ENCODE measurements at places on chromosomes 4 and X.
A peak's percentile ranks its signal among the peaks of the same experiment; 100 is the strongest.

DNA sequence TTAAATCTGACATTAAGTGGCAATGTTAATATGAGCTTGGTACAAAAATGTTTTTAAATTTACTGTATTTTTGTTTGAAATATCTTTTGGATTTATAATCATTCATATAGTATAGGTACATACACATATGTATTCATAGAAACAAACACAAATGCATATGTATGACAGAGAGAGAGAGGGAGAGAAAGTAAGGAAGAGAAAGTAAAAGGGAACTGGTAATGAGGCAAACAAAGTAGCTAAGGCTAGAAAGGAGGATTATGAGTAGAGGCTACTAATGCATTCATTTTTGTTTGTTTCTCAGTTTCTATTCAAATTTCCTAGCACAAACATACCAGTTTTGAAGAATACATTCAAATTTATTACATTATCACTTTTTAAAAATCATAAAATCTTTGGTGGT, 132.4 kb downstream of the GLRA3 start:
- no peak for DNase-seq

GRCh38 chr4:40890764-40891163, 141.0 kb downstream of the NSUN7 start:
- no peak for DNase-seq

DNA sequence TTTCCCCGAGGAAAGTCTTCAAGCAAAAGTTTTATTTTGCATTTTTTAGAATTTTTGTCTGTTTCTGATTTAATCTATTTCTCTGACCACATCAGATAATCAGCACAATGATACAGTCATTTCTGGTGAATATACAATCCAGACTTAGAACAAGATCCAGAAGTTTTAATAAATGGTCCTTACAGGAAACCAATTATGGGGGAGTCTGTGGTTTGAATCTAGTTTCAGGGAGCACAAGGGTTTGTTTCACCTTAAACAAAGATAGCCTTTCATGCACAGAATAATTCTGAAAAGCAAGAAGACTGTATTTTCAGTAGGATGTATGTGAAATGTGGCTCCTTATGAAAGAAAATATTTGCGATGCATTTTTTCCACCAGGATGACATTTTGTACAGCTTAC, 158.5 kb upstream of the ARSJ start:
- no peak for DNase-seq

GRCh38 chrX:66677430-66677829, 38.6 kb upstream of the EDA2R start:
- DNase-seq, result no peak

- DNase-seq, result peak; percentile 9
Measured at GRCh38 chr4:164771088-164771487, 17.2 kb downstream of the SMIM31 start.

DNA sequence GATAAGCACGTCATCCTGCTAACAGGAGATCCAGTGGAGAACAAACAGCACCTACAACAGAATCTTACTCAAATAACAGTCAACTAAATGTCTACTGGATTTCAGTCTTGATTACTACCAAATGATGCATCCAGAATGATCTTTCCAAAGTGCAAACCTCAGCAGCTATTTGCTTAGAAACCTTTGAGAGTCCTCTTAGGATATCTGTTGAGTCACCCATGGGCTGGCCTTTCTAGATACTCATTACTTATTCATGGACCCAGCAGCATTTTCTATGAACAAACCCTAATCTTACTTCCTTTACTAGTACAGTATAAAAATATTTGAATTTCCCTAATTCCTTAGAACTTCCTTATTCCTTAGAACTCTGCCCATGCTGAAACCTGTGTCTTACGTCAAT, 118.5 kb upstream of the PABPC4L start:
- no peak for DNase-seq

DNA sequence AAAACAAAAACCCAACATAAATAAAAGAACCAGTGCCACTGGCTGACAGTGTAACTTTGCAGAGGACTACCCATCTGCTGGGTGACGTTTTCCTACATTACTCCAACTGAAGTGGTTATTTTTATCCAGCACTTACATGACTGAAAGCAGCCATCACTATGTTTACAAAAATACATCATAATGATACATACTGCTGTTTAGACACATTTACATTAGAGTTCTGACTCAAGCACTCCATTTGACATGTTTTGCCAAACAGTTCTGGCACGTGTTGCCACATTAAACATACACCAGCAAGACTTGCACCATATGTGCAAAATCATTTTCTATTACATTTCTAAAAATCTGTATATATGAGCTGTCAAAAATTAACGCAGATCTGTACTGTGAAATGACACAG, 39.6 kb downstream of the BEND4 start:
- no peak for DNase-seq

GRCh38 chr4:100820249-100820648, 302.4 kb upstream of the EMCN start:
- DNase-seq, result no peak

GRCh38 chr4:139642364-139642763, 23.3 kb upstream of the MGST2 start:
- no peak for DNase-seq

DNA sequence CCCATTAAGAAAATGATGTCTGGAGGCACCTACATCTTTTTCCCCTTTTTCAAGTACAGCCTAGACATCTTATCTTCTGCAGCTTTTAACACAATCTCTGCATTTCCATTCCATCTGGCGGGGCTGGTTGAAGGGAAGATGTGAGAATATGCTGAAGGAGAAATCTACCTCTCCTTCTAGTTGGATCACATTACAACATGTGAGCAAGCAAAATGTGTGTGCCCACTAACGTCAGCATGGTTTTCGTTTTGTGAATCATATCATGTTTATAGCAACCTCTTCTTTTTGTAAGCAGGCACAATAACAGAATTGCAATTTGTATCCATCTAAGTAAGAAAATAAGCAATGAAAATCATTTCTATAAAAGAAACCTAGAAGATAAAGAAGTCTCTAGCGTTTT, 28.9 kb upstream of the MID1 start:
- DNase-seq, result no peak

DNA sequence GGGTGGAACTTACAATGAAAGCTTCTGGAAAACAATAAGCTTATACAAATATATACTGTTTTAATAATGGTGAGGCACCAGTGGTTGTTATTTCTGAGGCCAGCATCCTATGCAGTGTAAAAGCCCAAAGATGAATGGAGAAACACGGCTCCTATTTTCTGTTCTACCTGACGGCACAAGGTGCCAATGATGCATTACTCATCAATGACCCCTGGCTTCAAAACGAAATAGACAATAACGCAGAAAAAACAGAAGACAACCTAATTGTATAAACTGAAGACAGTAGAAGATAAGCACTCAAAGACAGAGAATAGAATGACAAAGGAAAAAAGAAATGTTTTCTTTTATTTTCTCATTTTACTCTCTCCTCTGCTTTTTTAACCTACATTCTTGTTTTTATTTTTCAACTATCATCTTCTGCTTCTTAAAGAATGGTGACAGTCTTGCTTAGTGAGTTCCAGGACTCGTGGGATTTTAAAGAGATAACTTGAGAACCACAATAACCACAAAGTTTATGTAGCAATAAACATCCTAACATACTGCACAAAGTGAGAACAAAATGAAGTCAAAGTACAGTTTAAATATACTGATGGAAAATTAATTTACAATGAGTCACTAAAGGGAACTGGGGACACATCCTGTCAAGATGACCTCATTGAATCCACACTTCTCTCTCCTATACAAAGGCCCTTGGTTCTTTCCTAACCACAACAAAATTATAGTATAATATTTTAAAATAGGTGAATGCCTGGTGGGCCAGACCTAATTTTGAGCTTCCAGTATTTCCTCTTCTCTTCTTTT, 169.8 kb downstream of the BTC start:
- peak; percentile 17 for DNase-seq

GRCh38 chr4:167052631-167053091, 181.6 kb downstream of the SPOCK3 start:
- peak; percentile 1 for DNase-seq

DNA sequence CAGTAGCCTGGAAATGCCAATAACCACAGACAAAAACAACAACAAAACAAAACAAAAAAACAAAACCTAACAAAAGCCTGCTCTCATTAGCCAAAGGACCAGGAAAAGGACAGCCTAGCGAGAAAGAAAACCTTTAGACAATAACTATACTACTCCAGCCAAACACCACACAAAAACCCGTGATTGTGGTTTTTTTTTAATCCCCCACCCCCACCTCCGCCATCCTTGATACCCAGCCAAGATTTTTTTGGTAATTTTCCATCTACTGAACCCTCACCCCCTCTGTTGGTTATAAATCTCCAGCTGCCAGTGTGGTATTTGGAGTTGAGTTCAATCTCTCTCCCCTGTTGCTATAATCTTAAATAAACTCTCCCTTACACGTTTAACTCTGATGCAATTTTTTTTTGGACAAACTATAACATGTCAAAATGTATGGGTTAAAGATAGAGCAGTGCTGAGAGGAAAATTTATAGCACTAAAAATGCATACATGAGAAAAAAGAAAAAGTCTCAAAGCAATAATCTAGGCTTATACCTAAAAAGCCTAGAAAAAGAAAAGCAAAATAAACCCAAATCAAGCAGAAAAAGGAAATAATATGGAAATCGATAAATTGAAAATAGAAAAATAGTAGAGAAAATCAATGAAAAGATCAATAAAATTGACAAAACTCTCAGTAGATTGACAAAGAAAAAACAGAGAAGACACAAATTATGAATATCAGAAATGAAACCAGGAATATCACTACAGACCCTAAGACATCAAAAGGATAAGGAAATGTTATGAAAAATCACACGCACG, 83.7 kb downstream of the NAT8L start:
- DNase-seq, result no peak

- peak; percentile 72 for DNase-seq
Measured at GRCh38 chr4:186839122-186840037, 115.7 kb upstream of the FAT1 start.

DNA sequence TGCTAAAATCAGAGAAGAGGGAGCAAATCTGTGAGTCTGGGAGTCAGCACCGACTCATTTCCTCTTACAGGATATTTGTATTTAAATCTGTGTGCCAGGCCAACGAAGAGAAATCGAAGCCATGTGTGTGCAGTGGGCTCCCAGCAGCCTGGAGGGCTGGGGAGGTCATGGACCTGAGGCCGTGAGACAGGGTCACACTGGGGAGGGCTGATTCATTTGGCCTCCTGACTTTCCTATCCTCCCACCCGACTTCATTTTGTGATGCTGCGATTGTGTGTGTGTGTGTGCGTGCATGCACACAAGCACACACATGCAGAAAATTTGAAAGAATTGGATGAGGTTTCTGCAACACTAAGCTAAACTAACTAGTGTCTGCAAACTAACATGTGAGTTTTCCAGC, 48.7 kb upstream of the STX18 start:
- peak; percentile 75 for DNase-seq

GRCh38 chr4:40134206-40134917, 62.5 kb upstream of the RHOH start:
- DNase-seq, result no peak

- no peak for DNase-seq
Measured at GRCh38 chrX:131317326-131317725, 28.2 kb upstream of the IGSF1 start.

- no peak for DNase-seq
Measured at GRCh38 chr4:135274416-135274815, 1072.8 kb upstream of the PABPC4L start.

DNA sequence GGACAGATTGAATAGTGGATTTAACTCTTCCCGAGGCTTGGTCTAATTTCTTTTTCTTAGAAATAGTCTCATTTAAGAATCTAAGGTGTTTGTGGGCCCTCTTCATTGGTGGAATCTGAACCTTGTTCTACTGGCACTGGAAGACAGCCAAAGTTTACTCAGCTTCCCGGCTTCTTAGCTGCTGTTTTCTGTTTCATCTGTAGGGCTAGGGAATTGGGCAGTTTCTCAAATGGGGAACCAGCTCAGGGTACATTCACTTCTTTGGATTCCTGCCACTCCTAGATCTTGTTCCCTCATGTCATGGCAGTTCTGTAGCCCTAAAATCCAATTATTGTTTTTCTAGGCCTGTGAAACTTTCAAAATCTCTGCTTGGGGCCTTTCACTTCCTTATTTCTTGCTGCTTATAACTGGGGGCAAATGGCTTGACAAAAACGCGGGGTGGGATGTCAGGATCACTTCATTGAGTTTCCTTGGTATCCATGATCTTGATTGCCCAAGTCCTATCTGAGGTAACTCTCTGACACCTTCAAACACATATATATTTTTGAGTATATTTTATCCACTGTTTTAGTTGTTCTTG, 985.0 kb downstream of the C4orf33 start:
- DNase-seq, result no peak

GRCh38 chrX:97117572-97117971, 233.9 kb downstream of the RPA4 start:
- no peak for DNase-seq

DNA sequence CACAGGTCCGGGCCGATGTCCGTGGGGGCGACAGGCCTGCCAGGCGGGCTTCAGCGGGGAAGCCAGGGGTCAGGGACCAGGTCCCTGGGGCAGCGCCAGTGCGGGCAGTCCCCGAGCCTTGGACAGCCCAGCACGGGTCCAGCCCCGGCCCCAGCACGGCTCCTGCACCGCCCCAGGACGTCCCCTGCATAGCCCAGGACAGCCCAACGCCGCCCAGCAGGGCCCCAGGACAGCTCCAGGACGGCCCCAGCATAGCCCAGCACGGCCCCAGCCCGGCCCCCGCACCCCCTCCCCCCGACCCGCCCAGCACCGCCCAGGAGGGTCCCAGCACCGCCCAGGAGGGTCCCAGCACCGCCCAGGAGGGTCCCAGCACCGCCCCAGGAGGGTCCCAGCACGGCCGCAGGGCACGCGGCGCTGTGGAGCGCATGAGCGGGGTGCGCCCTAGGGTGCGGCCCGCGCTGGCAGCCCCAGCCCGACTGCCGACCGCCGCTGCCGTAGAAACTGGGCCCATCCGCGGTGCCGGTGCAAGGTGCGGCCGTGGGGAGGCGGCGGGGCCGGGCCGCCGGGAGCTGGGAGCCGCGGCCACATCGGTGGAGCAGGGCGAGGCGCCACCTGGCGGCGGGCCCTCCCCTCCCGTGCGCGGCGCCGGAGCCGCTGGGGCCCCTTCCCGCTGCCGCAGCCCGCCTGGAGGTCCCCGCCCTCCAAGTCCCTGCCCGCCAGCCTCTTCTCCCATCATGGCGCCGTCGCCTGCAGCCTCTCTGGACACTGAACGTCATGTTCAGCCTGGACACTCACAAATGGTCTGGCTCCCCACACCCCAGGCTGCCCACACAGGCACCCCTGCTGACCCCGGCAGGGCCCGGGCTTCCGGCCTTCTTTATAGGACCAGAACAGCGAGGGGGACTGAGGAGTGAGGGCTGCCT, 106.8 kb upstream of the NKX1-1 start:
- peak; percentile 35 for DNase-seq

GRCh38 chr4:182230256-182230655, 12.9 kb upstream of the TENM3 start:
- DNase-seq, result no peak

GRCh38 chrX:720825-721224, 90.2 kb downstream of the SHOX start:
- DNase-seq, result no peak

DNA sequence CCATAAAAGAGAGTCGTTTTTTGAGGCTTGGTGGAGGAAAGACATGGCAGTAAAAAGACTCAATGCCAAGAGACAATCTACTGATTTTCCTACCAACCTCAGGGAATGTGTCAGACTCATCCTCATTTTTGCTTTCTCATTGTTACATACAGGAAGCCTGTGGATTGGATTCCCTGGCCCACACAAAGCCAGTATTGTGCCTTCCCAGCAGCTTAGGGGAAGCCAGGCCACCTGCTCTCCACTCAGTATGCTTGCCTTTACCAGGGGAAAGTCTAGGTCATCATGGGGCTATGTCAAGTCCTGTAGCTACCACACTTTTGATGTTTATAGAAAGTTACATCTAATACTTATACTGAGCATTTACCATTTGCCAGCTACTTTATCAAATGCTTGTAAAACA, 11.0 kb downstream of the BMX start:
- no peak for DNase-seq

- DNase-seq, result peak; percentile 16
Measured at GRCh38 chrX:24173115-24173847, 23.8 kb downstream of the ZFX start.

All from muscle of leg (tissue), 16 donors.